ENCODE measurements at places on chromosomes 1 and 21. TPM values are rescaled to one million over a fixed set of nuclear protein-coding genes. Genes with fewer than 3 reads are reported as not detected.
A peak's percentile ranks its signal among the peaks of the same experiment; 100 is the strongest.

DNA sequence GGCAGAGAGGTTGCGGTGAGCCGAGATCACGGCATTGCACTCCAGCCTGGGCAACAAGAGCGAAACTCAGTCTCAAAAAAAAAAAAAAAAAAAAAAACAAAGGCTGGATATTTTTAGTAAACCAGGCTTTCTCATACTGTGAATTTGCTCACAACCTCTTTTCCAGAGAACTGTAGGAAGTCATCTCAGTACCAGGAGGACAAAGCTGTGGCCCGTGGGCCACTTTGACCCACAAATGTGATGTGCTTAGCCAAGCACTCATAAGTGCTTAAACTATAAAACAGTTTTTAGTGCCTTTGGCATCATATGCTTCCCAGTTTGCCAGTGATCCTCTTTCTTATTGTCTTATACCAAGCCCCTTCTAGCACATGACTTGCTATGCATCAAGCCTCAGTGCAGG, 46.5 kb downstream of the RNF11 start:
- DNase-seq, result no peak

HSD3B1 gene
- total RNA-seq, result 0.92 TPM

GRCh38 chr21:33974513-33975468, 59.2 kb upstream of the ATP5PO start:
- DNase-seq, result no peak

RXFP4 gene
- total RNA-seq, result 5.2 TPM

GRCh38 chr21:46005481-46005881, 23.9 kb downstream of the COL6A1 start:
- no peak for DNase-seq

DNA sequence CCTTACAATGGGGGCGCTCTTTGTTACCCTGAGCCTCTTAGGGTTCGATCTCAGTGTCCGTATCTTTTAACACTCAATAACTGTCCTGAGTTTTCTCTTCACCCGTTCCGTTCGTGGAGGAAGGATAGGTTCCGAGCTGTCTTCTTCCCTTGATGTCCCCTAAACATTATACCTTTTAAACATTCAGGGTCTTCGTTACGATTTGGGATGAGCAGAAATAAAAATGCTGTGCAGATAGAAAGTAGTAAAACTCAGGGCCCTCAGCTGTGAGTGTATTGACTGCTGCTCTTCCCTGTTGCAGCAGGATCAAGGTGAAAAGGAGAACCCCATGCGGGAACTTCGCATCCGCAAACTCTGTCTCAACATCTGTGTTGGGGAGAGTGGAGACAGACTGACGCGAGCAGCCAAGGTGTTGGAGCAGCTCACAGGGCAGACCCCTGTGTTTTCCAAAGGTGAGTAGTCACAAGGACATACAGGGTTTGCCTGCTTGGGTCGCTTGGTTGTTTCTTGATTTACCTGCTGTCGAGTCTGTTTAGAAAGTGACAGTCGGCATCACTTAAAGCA, 784 bp downstream of the RPL11 start:
- no peak for DNase-seq

GRCh38 chr1:233240829-233241682, 54.5 kb downstream of the PCNX2 start:
- peak; percentile 72 for DNase-seq

DNA sequence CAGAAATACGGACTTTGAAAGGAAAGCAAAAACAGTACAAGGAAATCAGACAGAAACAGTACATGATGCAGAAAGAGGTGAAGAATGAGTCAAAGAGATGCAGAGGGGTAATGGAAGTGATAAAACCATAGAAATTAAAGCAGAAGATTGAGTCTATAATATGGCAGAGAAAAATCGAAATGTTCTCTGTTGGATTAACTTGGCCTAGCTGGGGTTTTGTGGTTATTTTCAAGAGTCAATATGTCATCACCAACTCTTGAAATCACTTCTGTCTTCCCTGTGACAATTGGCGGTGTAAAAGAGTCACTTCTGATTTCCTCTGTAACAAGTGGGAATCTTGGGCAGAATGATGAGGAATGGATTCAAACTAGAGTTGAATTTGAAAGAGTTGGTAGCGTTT, 7.4 kb downstream of the YTHDF2 start:
- no peak for DNase-seq

GRCh38 chr1:204728045-204728444, 42.5 kb upstream of the LRRN2 start:
- DNase-seq, result no peak

- DNase-seq, result no peak
Measured at GRCh38 chr1:51000651-51001050, 30.6 kb downstream of the CDKN2C start.

DNA sequence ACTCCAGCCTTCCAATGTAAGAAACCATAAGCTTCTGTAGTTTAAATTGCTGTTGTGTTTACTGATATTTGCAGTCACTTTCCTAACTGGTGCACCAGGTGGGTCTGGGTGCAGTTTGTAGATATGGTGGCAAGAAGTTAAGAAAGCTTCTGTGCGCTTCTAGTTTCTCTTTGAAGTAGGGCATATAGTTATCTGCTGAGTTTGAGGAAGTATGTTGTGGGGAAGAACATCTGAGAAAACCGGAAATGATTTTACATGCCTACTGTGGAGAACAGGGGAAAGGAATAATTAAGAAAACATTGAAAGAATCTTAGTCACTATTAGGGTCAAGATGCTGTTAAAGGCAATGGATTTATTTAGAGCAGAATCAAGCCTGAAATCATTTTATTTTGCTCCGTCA, 14.9 kb upstream of the SLC44A5 start:
- DNase-seq, result no peak

DNA sequence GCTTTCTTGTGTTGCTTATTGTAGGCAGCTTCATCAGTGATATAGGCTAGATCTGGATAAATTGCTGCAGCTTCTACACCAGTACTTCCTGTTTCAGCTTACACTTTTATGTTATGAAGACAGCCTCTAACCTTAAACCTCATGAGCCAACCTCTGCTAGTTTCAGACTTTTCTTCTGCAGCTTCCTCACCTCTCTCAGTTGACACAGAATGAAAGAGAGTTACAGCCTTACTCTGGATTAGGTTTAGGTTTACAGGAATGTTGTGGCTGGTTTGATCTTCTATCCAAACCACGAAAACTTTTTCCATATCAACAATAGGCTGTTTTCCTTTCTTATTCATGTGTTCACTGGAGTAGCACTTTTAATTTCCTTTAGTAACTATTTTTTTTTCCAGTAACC, 76.9 kb upstream of the RNPC3 start:
- no peak for DNase-seq

- DNase-seq, result no peak
Measured at GRCh38 chr1:244021427-244021826, 29.7 kb upstream of the ZBTB18 start.

DNA sequence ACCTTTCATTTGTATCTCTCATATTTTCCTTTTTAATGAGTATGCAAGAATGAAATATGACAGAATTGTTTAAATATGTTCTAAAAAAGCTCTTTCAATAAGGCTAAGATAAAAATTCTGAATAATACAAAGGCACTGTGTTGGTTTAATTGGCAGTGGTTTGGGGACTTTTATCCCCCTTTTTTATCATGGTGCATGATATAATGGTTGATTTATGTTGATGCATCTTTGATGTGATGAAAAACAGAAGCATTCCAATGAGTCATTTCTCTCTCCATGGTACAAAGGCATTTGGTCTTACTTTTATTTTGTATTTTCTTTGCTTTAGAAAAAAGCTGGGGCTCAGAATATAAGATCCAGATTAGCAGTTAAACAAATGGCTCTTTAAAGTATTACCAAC, 127.2 kb upstream of the GREM2 start:
- no peak for DNase-seq

- peak; percentile 81 for DNase-seq
Measured at GRCh38 chr1:212518188-212519054, 85.7 kb downstream of the NENF start.

DNA sequence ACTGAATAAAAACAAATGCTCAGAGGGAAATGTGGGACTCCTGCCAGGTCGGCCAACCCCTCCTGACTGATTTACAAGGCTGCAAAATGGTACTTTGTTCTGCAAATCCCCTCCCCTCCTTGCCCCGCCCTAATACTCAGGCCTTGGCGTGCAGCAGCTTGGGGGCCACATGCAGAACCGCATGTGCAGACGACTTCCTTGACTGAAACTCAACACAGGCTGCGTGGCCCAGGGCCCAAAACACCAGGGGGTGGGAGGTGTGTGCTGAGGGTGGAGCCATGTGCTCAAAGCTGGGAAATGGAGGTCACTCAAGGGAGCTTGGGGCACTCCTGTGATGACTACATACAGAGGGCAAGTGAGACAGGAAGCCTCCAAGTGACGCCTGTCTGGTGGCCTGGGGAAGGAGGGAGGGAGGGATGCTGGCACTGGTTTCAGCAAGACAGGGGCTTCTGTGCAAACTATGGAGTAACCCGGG, 87.2 kb downstream of the MRPL37 start:
- peak; percentile 83 for DNase-seq

DNA sequence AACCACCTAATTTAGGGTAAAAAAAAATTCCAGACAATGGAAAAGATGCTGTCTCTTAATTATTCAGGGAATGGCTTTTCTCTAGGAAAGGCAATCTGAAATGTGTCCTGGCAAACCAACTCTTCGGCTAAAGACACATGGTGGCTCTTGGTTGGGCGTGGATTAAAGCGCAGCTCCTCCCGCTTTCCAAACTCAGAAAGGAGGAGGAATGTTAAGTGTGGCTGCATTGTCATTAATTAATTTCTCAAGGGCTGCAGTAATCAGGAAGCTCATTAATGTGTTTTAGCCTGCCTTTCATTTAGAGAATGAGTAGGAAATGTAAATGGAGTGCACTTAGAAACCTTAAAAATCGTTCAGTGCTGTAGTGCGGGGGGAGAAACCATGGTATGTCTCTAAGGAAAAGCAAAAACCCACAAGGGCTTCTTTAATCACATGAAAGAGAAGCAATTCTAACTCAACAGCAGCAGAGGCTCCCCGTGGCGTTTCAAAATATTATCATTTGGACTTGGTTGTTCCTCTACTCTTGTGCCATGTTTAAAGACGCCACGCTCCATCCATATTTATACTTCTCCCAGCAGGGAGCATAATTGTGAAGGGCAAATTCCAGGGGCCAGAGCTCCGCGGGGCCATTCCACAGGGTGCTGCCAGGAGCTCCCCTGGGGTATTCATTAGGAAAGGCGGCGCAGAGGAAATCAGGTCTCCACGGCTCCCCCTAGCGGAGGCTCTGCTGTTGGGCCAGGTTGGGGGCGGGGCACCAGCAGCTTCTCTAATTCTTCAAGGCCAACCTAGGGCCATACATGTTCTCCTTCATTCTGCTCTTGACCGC, 91.9 kb upstream of the SSX2IP start:
- DNase-seq, result peak; percentile 46

DNA sequence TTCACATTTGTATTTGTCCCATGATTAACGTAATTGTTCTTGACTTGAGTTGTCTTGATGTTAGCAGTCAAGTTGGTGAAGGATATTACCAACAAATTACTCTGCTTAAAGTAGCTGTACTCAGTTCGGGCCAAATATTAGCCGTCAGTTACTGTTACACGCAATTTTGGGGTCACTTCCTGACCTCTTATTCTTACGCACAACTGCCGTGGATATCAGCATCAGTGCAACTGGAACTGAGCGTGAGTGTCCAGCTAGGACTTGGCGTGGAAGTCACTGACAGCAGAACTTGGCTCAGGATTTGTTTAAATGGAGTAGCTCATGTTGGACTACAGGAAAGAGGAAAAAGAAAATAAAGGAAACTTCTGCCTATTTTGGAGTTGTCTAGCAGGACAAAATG, 56.4 kb downstream of the ADAMTS1 start:
- DNase-seq, result peak; percentile 11

LAMC2 gene
- total RNA-seq, result 55.0 TPM

DNA sequence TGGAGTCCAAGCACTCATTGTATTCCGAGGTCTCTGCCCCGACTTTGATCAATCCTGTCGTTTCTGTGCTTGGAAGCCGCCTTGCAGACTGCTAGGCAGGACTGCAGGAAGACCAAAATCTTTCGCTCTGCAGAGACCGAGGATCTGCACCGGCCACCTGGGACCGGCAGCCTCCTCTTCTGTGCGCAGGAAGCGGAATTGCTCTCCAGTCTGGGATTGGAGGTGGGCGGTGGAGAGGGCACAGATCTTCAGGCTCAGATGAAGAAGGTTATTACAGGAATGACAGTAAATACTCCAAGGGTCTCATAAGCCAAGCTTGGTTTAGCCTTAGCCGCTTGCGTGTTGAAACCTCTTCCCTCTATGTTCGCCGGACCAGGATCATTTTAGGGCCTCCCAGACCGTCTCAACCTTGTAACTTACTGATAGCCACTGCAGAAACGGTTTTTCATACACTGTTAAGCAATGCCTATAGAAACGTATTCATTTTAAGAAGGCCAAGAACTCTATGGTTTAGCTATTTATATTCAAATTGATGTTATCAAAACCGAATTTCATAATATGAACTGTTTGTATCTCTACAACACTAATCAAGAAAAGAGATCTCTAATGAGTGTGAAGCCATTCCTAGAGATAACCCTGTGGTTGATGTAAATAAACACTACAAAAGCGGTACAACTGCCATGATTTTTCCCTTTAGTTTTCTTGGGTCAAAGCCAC, 1.1 kb downstream of the MIA3 start:
- no peak for DNase-seq

DNA sequence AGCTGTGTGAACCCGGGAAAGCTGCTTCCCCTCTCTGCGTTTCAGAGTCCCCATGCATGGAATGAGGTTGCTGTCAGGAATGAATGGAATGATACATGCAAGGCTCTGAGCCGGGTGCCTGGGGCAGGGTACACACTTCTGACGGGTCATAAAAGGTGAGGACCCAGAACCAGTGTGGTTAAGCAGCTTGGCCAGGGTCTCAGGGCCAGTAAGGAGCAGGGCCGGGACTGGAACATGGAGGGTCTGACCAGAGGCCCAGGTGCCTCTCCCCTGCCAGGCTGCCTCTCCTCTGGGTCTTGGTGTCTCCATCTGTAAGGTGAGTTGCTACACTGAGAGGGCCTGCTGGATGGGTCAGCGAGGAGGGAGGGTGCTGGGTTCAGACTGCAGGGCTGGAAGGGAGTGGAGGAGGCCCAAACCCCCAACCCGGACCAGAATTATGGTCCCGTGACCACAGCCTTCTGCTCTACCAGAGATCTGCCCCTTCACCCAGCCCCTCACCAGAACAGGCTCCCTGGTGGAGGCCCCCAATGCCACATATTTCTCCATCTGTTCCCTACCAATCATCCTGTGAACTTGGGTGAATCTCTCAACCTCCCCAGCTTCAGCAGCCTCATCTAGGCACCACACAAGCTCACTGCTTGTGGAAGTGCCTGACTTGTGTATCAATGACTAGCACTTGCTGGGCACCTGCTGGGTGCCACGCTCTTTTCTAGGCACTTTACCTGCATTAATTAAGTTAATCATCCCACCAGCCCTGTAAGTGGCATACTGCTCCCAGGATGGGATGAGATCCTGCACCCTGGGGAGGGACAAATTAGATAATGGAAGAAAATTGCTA, 16.2 kb upstream of the LRP8 start:
- DNase-seq, result no peak

DNA sequence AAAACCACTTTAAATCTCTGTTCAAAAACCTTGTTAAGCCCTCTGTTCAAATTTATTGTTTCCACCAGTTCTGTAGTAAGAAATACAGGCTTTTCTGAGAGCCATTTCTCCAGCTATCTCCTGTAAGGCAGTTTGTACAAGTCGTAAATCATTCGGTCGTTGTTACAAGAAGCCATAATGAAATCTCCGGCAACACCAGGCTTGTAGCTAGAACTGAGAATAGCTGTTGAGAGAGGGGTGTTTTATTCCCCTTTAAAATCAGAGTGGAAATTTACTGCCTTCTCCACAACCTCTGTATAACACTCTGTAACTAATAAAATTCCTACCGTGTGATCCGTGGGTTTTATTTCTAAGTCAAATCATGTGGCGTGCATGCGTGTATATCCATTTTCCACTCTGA, 335.8 kb upstream of the KAZN start:
- DNase-seq, result no peak

GRCh38 chr1:232145768-232146167, 484.2 kb downstream of the SIPA1L2 start:
- no peak for DNase-seq

Measured in left colon (tissue), 2 donors.